ENCODE measurements at places on chromosomes 2 and 18.

DNA sequence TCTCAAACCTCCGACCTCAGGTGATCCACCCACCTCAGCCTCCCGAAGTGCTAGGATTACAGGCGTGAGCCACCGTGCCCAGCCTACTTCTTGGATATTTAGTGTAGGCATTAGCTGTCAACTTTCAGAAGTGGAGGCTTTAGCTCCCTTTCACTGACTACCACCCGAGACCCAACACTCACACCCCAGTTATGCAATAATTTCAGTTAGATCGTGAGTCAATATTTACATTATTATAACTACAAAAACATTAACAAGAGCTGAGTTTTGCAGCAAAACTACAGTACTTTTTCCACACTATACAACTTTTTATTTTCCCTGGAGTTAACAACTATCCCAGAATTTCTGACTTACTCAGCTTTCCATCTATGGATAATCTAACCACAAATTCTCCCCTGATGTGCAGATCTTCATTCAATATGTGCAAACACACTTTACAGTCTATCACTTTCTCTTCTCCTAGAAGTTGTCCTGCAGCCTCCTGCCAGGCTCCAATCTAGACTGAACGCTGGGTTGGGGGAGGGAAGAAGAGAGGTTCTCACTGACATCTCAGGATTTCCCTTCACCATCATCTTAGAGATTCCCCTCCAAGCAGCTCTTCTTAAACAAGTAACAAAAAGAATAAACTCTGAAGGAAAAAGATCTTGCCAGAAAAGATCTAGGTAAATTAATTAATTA is 10.1 kb downstream of the TBC1D8 start:
- DNase-seq = no peak

DNA sequence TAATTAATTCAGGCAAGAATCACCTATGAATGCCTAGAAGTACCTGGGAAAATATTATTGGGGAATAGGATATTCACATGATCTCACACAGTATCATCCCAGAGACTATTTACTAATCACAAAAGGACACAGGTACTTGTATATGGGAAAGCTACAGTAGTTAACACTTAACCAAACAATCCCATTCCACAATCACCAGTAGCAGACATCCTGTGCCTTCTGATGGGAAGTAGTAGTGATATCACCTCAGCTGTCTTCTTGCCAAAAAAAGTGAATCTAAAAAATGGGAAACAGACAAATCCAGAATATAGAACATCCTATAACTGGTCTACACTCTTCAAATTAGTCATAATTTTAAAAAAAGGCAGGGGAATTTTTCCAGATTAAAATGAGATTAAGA is 75.6 kb upstream of the CCDC150 start:
- no peak for DNase-seq

DNA sequence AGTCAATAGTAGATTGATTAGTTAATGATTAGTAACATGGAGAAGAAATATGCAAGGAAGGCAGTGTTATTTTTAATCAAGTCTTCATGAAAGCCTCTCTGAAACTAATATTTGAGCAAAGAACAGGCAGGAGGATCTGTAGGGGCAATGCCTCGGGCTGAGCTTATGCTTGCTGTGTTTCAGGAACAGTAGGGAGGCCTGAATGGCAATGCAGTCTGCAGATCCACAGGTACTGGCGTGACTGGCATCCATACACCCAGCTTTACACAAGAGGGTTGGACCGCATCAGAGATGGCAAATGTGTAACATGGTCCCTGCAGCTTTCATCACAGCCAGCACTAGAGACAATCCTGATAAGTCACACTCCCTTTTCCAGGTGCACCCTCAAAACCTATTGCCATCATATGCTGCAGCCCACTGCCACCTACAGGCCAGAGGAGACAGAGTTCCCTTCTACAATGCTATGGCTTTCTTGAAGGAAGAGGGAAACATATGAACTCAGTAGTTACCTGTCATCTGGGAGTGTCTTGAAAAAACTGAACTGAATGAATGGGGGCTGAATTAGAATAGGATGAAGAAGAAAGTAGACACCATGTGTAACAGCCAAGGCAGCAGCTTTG is 582.4 kb upstream of the RAB6C start:
- no peak for DNase-seq

DNA sequence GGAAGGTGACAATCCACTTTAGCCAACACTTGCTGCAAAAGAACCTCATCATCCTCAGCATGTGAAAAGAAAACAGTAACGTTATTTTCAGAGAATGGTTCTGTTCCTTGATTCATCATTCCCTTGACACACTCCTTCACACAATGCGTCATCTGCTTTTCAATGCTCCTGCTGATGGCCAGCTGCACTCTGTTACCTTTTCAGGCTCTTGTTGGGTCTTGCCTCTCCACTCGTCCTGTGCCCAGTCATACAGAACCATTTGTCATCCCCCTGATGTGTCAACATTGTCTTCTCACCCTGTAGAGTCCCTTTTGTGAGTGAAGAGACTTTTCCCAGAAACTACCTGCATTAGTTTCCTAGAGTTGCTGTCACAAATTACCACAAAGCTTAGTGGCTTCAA is 12.2 kb upstream of the DTNA start:
- DNase-seq = no peak

GRCh38 chr18:57780318-57780705 is 22.8 kb downstream of the ATP8B1 start:
- no peak for DNase-seq

Measured in naive thymus-derived CD4-positive, alpha-beta T cell (primary cell).